NCI-H1105 treated with DMSO at 0.1 percent for 48 hours (cell line): ENCODE measurements at places on chromosomes 12 and 14.

- DNase-seq: no peak
Measured at GRCh38 chr12:104282109-104282508, 21.4 kb upstream of the EID3 start.

- DNase-seq: no peak
Measured at GRCh38 chr12:26868447-26869103, 35.6 kb upstream of the ITPR2 start.

DNA sequence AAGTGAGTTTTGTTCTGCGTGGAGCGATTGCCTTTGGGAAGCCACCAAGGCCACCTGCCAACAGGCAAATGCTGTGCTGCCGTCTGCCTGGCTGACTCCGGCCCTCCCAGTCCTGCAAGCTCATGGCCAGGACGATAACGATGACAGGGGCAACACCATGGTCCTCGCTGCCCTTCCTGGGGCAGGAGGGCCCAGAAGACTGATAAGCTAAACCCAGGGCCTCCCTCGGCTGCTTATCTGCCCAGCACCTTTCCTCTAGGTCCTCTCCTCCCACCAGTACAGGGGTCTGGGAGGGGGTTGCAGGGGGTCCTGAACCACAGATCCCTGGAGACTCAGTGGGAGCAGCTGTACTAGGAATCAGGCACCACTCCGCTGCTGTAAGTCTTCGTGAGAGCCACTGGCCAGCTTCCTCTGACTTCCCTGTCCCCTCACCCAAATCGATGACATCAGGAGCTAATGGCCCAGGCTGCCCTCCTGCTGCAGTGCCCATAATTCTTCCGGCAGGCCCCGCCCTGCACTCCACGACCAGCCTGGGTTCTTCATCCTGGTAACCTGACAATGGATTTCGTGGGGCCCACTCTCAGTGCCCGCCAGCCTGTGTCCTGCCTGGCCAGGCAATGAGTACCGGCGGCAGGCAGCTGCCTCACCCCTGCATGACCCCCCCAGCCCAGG, 5.1 kb downstream of the ANKRD9 start:
- no peak for DNase-seq

- no peak for DNase-seq
Measured at GRCh38 chr12:130121226-130122000, 40.9 kb upstream of the FZD10 start.
